ENCODE measurements at places on chromosomes 2 and 18.

DNA sequence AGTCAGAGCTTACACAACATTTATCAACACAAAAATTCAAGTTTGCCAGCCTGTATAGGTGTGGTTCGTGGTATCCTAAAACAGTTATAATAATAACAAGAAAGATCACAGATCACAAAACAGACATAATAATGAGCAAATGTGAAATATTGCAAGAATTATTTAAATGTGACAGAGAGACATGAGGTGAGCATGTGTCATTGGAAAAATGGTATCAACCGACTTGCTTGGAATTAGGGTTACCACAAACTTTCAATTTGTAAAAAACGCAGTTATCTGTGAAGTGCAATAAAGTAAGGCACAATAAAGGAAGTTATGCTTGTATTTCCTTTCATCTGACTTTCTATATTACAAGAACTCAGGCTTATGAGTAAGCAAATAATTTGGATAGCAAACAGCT lies 116.8 kb downstream of the IKZF2 start:
- DNase-seq = no peak

DNA sequence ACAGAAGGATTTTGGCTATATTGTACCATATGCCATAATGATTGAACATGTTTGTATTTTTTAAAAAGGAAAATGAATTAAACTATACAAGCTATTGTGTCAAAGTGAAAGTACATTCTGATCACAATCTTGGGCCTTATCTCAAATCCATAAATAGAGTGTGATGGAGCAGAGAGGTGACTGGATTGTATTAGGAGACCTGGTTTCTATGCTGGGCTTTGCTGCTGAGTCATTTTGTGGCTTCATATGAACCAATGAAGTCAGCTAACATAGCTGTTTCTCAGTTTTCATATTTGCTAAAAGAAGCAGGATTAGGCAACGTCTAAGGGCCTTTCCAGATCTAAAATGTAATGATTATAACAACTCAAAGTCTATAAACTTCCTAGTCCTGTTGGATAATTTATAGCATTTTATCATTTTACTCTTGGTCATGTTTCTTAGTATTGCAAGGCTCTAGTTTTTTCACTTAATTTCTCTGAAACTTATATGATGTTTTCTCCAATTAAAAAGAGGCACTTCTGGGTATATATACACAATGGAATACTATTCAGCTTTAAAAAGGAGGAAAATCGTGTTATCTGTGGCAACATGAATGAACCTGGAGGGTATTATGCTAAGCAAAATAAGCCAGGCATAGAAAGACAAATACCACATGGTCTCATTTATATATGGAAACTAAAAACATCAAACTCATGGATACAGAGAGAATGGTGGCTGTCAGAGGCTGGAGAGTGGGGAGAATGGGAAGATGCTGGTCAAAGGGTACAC lies 112.3 kb downstream of the MEP1B start:
- DNase-seq = no peak

GRCh38 chr2:28342081-28342967 lies 50.3 kb upstream of the FOSL2 start:
- DNase-seq = no peak

DNA sequence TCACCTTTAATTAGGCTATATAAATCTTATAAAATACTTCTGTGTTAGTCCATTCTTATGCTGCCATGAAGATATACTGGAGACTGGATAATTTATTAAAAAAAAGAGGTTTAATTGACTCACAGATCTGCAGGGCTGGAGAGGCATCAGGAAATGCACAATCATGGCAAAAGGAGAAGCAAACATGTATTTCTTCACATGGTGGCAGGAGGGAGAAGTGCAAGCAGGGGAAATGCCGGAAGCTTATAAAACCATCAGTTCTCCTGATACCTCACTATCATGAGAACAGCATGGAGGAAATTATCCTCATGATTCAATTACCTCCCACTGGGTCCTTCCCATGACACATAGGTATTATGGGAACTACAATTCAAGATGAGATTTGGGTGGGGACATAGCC lies 504.4 kb downstream of the RIT2 start:
- DNase-seq = no peak

DNA sequence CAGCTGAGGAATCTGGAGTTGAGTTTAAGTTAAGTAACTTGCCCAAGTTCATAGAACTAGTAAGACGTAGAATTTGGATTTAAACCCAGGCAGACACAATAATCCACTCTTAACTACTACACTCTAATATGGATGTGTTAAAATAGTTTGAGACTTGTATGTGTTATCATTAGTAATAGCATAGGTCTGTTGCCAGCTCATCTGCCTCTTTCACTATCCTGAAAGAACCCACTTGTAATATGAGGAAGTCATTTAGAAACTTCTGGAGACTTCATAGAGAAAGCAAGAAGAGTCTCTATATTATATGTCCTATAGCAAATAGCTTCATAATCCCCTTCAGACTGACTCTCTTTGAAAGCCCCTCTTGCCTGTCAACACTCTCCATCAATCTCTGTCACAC lies 43.0 kb upstream of the ACADL start:
- DNase-seq = no peak

DNA sequence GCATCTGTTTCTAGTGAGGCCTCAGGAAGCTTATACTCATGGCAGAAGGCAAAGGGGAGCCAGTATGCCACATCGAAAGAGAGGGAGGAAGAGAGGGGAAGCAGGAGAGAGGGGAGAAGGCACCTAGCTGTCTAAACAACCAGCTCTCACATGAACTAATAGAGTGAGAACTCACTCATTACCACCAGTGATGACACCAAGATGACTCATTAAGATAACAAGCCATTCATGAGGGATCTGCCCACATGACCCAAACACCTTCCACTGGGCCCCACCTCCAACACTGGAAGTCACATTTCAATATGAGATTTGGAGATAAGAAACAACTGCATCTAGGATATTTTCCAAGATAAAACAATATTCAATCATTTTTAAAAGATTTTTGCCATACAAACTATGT lies 753.9 kb upstream of the ZEB2 start:
- no peak for DNase-seq

DNA sequence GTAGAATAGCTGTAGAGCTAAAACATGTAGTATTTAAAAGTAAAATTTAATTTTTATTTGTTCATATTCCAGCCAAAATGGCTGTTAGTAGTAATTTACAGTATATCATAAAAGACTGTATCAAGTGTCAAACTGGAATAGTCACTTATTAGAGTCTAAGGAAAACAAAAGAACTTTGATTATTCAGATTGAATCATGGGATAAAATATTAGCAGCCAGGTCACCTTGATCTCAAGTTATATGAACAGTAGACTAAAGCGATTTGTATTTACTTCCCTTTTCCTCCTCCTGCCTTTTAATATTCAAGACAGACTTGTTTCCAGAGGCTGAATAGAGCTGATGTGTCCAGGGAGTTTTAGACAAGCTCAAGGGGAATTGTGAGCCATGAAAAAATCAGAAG lies 54.4 kb downstream of the PMAIP1 start:
- no peak for DNase-seq

- DNase-seq = no peak
Measured at GRCh38 chr2:188682838-188683237, 291.3 kb upstream of the COL3A1 start.

DNA sequence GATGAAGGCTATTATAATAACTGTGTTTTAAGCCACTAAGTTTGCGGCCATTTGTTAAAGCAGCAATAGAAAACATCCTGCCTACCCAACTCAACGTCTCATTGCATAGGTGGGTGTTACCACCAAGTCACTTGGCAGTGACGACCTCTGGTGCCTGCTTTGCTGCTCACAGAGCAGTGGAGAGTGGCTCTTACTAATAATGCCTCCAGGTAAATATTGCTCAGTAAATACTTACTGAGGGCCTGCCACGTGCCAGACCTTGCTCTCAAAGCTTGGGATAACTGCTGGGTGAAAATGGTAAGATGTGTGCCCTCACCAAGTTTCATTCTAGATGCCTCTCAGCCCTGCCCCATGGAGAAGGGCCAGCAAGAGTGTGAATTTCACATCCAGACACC lies 27.7 kb downstream of the ITGA6 start:
- DNase-seq = no peak

GRCh38 chr2:212052412-212053159 lies 486.0 kb downstream of the ERBB4 start:
- DNase-seq = no peak

GRCh38 chr2:96537734-96538486 lies 1.4 kb downstream of the ARID5A start:
- DNase-seq = peak; percentile 58

- DNase-seq = peak; percentile 30
Measured at GRCh38 chr18:49161627-49162026, 210.9 kb upstream of the SMAD7 start.

GRCh38 chr2:33766175-33766574 lies 167.1 kb upstream of the FAM98A start:
- no peak for DNase-seq

DNA sequence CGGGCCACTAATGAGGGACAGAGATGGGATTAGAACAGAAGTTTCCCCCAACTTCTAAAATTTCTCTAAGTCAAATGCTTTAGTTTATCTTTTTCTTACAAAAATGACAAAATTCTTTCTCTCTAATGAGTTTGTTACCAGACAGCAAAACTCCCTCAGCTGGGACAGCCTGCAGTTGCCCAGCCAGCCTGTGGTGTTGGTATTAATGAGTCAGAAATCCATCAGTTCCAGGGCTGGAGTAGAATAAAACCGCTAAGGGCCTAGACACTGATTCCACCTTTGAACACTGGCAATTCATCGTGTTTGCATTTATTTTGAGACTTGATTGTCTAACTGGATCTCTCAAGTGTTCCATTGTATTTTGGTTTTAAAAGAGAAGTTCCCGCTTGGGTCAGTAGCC lies 38.3 kb upstream of the SMAD2 start:
- no peak for DNase-seq

DNA sequence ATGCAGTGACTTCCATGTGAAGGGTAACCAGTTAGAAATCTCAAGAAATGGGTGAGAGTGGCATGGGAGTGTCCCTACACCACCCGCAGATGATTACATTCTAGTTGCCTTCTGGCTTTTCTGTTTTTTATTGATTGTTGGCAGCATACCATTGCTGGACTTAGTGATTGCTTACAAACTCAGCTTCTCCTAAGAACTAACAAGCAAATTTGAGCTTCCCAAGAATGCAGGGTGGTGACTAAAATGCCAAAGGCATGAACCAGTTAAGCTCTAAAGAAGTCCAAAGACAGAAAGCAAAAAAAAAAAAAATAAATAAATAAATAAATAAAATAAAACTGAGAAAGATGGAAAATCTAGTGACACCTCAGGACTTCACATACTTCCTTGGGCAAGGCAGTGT lies 245.5 kb upstream of the PARD3B start:
- DNase-seq = no peak

- no peak for DNase-seq
Measured at GRCh38 chr18:62999392-62999791, 284.1 kb downstream of the PHLPP1 start.

DNA sequence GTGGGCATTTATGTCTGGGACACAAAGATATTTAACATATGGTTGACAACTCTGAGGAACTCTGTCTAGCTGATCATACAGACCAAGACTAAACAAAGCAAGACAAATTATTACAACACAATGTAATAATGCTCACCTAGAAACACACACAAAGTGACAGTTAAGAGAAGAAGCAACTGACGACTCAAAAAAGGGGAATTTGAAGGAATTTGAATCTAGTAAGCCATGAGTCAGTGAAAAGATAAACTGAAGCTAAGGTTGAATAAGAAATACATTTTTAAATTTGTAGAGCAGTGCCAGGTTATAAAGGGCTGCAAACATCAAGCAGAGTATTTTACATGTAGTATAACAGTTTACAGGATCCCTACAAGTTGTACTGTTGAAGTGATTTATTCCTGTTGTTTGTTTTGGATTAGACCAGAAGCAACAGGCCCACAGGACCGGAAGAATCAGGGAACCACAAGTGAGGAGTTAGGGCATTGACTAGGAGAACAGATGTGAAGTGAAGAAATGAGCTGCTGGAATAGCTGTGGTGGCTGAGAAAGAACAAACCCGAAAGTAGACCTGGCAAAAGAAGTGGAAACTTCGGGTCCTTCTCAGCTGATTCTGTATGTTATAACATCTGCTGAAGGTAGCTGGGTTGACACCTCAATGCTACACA lies 35.6 kb downstream of the IFIH1 start:
- no peak for DNase-seq

GRCh38 chr18:32049393-32050171 lies 31.0 kb downstream of the RNF125 start:
- peak; percentile 32 for DNase-seq

- DNase-seq = no peak
Measured at GRCh38 chr2:124886216-124886615, 861.1 kb downstream of the CNTNAP5 start.

DNA sequence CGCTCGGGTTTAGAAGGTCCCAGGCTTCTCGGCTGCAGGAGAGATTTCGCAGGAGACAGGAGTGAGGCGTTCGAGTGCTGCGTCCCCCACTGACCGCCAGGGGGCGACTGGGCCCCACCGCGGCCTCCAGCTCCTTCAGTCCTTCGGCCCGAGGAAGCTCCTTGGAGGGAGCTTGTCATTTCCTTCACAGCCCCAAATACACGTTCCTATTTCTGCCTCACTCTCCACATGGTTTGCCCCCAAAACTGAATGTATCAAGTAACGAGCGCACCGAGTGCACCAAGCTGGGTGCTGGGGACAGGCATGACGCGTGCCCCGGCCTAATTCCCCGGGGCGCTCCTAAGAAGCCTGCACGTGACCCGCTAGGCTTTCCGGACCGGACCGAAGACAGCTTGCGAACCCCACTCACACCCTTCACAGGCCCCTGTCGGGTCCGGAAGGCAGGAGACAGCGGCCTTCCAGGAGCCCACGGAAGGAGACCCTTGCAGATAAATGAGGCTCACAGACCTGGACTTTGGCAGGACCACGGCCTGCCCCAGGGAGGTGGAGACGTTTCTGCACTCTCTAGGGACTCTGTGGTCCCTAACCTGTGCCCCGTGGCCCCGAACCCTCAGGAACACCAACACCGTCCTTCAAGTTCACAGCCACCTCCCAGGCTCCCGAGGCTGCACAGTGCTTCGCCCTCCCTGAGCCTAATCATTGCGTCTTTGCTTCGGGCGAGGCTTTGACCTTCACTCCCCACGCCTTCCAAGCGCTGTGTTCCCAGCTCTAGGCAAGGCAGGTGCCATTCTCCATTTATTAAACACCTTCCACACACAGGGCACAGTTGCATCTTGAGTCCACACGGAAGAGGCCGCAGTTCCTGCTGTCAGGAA lies 13.0 kb upstream of the FAHD2A start:
- peak; percentile 73 for DNase-seq

- peak; percentile 37 for DNase-seq
Measured at GRCh38 chr18:46073474-46074331, 1.6 kb upstream of the PSTPIP2 start.

- DNase-seq = peak; percentile 8
Measured at GRCh38 chr2:127574656-127575055, 39.2 kb downstream of the MYO7B start.

- no peak for DNase-seq
Measured at GRCh38 chr18:25019086-25019860, 332.7 kb downstream of the ZNF521 start.

DNA sequence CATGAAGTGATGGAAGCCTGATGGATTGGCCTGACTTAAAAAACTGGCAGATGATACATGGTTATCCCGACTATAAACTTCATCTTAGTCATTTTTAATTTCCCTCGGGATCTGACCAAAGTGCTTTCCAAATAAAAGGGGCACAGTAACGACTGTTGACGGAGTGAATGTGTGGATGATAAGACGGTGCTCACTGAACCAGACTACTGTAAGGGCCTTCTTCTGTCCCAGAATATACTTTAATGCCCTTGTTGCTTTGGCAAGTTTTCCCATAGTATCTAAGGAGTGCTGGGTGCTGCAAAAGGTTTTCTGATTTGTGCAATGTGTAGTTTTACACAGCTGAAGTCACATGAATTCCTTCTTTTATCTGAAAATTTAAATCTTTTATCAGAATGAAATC lies 373.5 kb downstream of the DSEL start:
- no peak for DNase-seq
